COR-L47 (cell line): ENCODE measurements at places on chromosomes 6 and 20.
A peak's percentile ranks its signal among the peaks of the same experiment; 100 is the strongest.

- DNase-seq: no peak
Observed at GRCh38 chr20:828987-829386, 4.5 kb upstream of the FAM110A start.

- peak; percentile 49 for DNase-seq
Observed at GRCh38 chr6:10412461-10413261, 2.2 kb downstream of the TFAP2A start.

GRCh38 chr6:42165016-42165415 is 8.1 kb upstream of the GUCA1A start:
- no peak for DNase-seq

- no peak for DNase-seq
Observed at GRCh38 chr20:42212391-42212790, 594.2 kb upstream of the CHD6 start.

DNA sequence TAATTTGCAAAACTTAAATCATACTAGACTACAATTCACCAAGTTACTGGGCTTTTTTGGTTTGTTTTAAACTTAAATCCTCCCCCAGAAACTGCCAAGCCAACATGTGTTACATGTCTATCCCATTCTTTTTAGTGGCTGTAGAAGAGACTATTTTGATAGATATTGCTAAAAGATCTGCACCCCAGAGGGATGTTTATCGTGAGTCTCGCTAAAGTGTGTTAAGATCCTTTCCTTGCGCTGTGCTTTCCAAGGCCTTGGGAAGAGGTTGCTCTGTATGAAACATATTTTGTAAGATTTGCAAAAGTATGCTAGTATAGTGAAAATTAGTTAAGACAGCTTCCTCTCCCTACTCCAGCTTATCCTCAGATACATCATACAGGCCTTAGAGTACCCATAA is 63.0 kb downstream of the GPX5 start:
- no peak for DNase-seq

GRCh38 chr20:1752045-1752444 is 94.5 kb upstream of the SIRPG start:
- no peak for DNase-seq

GRCh38 chr6:11121851-11122250 is 10.3 kb upstream of the ERVFRD-1 start:
- no peak for DNase-seq

GRCh38 chr6:134491477-134491876 is 173.6 kb upstream of the SGK1 start:
- no peak for DNase-seq

DNA sequence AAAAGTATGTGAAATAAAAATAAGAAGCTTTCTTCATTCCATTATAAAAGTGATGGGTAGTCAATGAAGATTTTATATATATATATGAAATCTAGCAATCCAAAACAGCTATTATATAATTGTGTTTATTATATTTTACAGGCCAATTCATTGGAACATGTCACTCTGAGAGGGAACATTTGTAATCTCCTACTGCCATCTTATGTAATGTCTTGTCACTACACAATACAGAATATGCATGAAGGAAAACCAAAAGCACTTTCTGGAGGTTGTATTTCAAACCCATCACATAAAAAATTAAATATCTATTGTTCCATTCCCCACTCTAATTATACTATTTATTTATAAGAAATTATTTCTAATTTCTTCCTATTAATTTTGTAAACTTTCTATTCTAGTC is 31.5 kb upstream of the IRAK1BP1 start:
- peak; percentile 17 for DNase-seq
